GM19239 (cell line): ENCODE measurements at places on chromosomes 2 and 18.

DNA sequence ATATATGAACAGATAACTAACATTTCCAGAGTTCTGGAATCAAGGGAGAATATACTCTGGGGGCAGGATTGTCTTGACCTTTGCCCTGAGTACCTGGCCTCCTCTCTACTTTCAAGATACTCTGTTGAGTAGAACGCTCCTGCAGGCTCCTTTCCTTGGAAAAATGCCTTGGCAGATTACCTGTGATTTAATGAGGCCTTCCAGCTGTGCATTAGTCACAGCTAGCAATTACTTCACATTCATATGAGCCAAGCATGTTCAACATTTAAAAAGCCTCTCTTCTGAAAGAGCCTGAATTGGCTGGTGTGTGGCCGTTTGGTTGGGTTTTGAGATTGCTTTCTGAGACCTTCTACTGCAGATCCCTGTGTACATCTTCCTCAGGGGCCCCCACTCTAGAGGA is 142.2 kb downstream of the PLCL1 start:
- DNase-seq, result no peak

- DNase-seq, result no peak
Measured at GRCh38 chr2:178409261-178409660, 41.7 kb downstream of the PRKRA start.

GRCh38 chr2:66576561-66577320 is 141.8 kb downstream of the MEIS1 start:
- no peak for DNase-seq

- DNase-seq, result no peak
Measured at GRCh38 chr2:225419033-225419432, 19.5 kb downstream of the NYAP2 start.

DNA sequence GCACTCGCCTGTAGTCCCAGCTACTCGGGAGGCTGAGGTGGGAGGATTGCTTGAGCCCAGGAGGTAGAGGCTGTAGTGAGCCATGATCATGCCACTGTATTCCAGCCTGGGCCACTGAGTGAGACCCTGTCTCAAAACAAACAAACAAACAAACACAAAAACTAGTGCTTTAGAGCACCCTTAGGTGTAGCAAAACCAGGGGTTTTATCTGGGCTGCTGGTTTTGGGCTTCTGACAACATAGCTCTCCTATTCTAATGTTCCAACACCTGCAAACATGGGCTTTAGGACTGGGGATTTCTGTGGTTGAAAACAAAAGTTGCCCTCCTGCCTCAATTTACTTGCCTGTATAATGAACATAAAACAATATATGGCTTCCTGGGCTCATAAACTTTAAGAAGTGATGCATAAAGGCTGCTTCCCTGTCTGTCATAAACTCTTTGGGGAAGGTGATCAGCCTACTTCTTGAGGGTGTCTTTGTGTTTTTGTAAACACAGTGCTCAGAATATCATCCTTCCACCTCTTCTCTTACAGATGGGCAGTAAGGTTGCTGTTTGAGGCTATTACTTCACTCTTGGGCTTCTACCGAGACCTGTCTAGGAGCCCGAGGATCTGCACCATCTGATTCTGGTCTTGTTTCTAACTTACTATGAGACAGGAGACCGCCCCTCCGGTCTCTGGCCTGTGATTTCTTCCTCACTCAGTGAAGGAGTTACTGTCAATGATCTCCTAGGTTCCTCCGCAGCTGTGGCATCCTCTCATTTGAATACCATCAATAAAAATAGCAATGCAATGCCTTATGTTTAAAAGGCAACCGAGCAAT is 246.5 kb downstream of the MYCN start:
- DNase-seq, result no peak

- no peak for DNase-seq
Measured at GRCh38 chr2:182949572-182950189, 83.2 kb upstream of the FRZB start.

- DNase-seq, result no peak
Measured at GRCh38 chr18:9950289-9951016, 36.6 kb downstream of the VAPA start.

DNA sequence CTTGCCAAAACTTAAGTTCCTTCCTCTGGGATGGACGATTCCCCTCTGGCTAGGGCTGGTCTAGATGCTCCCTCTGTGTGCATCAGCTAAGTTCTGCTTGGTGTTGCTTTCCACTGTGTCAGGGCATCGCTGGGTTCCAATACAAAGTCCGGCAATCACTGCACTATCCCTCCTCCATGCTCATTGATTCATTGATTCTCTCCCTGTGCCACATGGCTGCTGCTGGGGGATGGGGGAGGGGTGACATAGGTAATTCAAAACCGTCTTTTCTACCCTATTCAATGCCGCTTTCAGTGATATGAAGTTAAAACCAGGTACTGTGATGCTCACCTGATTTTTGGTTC is 22.8 kb downstream of the IL1RN start:
- no peak for DNase-seq

GRCh38 chr2:219469186-219469724 is 29.4 kb upstream of the GMPPA start:
- no peak for DNase-seq

DNA sequence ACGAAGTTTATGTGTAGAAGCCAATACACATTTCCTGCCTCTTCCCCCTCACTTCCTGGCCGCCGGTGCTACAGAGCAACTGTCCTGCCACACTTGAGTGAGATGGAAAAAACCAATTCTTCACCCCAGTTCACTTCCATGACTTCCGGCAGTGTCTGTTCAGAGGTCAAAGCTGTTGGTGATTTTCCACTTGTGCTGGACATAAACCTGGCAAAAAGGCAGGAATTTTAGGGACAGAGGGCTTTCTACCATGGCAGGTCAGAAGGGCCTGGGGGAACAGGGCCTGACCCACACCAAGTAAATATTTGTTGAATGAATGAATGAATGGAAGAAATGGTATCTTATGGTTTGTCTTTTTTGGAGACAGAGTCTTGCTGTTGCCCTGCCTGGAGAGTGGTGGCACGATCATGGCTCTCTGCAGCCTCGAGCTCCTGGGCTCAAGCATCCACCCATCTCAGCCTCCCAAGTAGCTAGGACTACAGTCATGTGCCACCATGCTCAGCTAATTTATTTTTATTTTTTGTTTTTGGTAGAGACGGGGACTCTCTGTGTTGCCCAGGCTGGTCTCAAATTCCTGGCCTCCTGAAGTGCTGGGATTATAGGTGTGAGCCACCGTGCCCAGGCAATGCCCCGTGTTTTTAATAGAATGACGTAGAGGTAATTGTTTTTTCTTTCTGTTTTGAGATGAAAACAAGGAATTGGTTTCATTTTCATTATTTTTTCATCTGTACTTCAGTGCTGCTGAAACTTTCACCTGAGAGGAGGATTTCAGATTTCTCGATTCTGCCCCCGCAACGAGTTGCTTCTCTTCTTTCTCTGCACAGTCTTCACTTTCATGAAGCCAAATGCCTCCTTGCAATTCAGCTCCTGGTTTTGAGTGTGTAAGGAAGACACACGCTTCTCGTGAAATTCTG is 48.0 kb upstream of the LPIN2 start:
- DNase-seq, result no peak

- no peak for DNase-seq
Measured at GRCh38 chr18:1499265-1499664, 594.6 kb downstream of the ADCYAP1 start.

DNA sequence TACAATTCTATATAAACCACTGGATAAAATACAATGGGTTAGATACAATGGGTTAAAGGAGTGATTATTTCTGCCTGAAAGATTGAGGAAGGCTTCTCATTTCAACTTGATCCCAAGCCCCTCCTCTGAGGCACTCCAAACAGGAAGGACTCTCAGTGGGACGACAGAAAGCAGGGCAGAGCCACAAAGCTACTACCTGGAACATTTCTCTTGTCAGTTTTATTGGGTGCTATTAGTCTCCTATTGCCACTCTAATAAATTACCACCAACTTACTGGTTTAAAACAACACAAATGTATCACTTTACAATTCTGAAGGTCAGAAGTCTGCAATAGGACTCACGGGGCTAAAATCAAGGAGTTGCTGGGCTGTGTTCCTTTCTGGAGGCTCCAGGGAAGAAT is 146.7 kb downstream of the MREG start:
- no peak for DNase-seq

- no peak for DNase-seq
Measured at GRCh38 chr18:3498698-3499471, 48.9 kb downstream of the TGIF1 start.

GRCh38 chr2:112782234-112782799 is 2.0 kb downstream of the IL1A start:
- no peak for DNase-seq

DNA sequence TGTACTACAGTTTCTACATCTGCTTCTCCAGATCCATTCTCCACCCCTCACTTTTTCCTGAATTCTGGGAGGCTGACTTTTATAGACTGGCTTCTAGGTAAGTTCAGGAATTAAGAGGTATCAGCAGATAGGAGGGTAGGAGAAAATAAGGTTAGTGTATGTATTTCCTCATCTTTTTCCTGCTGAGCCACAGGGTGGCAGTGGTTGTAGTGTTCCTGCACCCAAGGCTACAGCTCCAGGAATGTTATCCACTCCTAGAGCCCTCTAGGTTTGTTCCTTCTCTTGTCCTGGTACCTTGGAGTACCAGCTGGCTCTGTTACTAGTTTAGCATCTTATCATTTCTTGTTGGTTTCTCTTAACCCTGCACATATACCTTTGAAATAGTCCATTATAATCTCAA is 40.7 kb upstream of the C2orf66 start:
- DNase-seq, result no peak

DNA sequence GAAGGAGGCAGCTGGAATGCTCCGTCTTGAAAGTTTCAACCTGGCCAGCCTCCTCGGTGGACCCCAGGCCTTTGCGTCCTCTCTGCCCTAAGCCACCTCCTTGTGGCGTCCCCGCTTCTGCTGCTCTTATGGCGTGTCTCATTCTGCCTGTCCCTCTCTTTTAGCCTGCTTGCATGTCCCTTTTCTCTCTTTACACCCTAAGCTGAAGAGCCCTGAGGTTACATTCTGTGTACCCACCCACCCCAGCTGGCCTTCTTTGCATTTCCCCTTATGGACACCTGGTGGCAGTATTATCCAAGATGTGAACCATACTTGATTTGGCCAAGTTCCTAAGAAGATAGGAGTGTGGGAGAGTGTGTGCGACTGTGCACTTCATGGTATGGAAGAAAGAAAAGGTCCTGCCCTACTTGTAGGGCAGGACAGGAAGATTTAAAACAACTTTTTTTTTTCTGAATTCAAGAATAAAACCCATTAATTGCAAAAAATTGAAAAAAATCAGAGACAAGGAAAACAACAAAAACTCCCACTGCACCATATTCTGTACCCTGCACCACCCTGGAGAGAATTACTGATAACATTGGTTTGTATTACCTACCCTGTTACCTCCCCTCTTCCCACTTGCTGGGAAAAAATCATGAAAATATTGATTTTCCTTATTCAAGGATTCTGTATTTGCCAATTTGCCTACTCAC is 77.4 kb downstream of the DYSF start:
- DNase-seq, result peak; percentile 57

GRCh38 chr2:196442211-196442610 is 197.3 kb upstream of the CCDC150 start:
- DNase-seq, result no peak

- peak; percentile 58 for DNase-seq
Measured at GRCh38 chr2:64019083-64019974, at the start of gene VPS54. TSS of gene VPS54 (minus strand) at chr2:64019428. CDS start at chr2:63983999, 35,429 bp downstream.

DNA sequence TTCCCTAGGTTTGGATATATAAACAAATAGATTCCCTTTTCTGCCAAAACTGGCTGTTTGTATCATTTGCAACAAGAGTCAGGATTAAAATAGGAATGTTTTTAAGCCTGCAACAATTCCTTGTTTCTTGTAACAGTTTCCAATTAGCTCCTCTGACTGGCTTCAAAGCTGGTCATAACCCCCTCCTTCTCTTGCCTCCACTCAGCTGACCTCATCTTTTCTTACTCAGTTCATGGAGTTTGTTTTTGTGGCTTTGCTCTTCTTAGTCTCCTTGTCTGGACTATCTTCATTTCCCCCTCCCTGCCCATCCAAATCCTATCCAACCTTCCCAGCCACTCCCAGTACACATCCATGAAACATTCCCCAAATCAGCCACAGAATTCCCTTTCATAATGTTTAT is 14.3 kb upstream of the RAPH1 start:
- DNase-seq, result no peak

- no peak for DNase-seq
Measured at GRCh38 chr2:173397539-173397938, 42.9 kb downstream of the CDCA7 start.

GRCh38 chr2:127563458-127564428 is 28.3 kb downstream of the MYO7B start:
- peak; percentile 88 for DNase-seq

GRCh38 chr2:127810156-127810618 is 784 bp downstream of the WDR33 start:
- no peak for DNase-seq

- DNase-seq, result no peak
Measured at GRCh38 chr2:888211-888801, 62.3 kb upstream of the SNTG2 start.

- DNase-seq, result no peak
Measured at GRCh38 chr18:11819938-11820337, 31.3 kb upstream of the CHMP1B start.

DNA sequence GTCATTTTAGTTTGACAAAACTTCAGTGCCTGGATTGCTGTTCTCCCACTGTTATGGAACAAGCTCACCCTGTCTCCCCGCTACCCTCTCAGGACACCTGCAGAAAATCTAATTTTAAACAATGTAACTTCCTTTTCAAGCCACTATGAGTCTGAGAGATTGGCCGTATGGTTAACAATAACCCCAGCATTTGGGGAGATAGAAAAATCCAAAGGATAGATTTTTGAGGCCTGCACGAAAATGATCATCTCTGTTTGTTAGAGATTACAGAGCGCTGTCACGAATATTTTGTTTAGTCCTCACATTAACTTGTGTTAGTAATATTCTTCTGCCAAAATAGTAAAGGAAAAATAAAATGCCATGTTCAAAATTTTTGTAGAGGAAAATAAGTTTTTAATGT is 24.7 kb downstream of the CAB39 start:
- DNase-seq, result no peak

DNA sequence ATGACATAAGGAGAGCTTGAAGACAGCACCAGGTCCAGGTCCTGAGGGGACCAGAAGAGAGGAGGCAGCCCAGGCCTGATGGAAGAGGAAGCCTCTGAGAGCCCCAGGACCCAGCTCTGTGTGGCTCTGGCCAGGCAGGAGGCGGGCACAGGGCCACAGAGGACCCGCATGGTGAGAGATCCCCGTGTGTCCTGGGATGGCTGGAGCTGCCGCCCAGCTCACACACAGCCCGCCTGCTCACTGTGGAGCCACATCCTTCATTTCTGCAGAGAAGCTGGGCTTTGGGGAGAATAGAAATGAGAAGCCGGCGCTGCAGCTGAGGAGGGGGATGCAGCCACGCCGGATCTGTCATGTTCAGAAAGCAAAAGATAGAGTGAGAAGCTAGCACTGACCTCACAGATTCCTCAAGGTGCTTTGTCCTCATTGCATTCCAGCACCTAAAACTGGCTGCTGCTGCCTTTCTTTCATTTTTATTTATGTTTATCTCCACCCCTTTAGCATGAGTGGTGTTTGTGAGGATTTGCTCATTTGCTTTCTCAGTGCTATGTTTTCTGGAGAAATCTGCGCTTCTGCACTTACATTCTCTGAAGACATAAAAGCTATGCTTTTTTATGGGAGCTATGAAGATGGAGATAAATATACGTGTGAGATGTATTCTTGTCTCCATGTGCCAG is 307.6 kb upstream of the MYT1L start:
- DNase-seq, result no peak

- no peak for DNase-seq
Measured at GRCh38 chr18:6509832-6510231, 95.1 kb upstream of the L3MBTL4 start.

- no peak for DNase-seq
Measured at GRCh38 chr2:108215794-108216211, 24.0 kb upstream of the SULT1C3 start.
